Pulmonary artery endothelial cell (primary cell): ENCODE measurements at places on chromosomes 3 and 15. TPM values are rescaled to one million over a fixed set of nuclear protein-coding genes. Genes with fewer than 3 reads are reported as not detected.

- DNase-seq, result no peak
Observed at GRCh38 chr3:99863588-99863987, 45.9 kb downstream of the CMSS1 start.

GRCh38 chr15:57502116-57502515 lies 89.6 kb upstream of the MYZAP start:
- no peak for DNase-seq

Gene HDC
- not detected in 2 replicates for total RNA-seq

Gene MUC4
- total RNA-seq, result not detected in 2 replicates

Gene SAMMSON
- total RNA-seq, result not detected in 2 replicates

DNA sequence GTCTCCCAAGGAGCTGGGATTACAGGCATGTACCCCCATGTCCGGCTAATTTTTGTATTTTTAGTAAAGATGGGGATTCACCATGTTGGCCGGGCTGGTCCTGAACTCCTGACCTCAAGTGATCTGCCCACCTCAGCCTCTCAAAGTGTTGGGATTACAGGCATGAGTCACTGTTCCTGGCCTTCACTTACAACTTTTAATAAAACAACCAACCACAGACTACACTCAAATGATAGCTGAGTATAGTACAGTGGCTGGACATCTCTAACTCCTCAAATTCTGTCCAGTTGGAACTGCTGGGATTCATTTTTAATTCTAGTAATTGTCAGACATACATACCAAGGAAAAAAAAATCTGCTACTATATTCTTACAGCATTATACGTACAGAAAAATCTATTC lies 71.0 kb downstream of the PBRM1 start:
- no peak for DNase-seq

- DNase-seq, result no peak
Observed at GRCh38 chr3:188197388-188197847, 43.5 kb downstream of the LPP start.

- no peak for DNase-seq
Observed at GRCh38 chr3:14019459-14019858, 105.2 kb downstream of the CHCHD4 start.

- DNase-seq, result no peak
Observed at GRCh38 chr15:82545002-82545401, 4.7 kb upstream of the RPS17 start.
